ENCODE measurements at places on chromosomes 2 and 18.

GRCh38 chr2:50546790-50547189 lies 485.1 kb downstream of the NRXN1 start:
- no peak for DNase-seq

GRCh38 chr18:71352618-71353017 lies 1063.8 kb downstream of the SOCS6 start:
- DNase-seq = no peak

DNA sequence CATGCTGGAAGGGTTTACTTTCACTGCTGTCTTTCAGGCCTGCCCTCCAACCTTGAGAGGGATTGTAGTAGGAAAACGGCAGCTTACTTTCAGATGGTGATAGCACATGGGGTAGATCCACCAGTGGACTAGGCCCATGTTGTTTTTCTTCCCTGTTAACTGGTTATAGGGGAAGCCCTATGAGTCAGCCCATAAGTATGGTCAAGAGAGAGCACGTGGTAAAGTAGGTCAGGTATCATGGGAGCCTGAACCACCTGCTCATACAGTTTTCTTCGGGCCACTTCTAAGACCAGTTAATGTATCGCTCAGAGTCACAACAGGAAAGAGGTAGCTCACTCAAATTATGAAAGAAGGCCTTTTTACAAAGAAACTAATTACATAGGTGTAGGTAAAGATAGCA lies 33.0 kb downstream of the PDK1 start:
- no peak for DNase-seq

DNA sequence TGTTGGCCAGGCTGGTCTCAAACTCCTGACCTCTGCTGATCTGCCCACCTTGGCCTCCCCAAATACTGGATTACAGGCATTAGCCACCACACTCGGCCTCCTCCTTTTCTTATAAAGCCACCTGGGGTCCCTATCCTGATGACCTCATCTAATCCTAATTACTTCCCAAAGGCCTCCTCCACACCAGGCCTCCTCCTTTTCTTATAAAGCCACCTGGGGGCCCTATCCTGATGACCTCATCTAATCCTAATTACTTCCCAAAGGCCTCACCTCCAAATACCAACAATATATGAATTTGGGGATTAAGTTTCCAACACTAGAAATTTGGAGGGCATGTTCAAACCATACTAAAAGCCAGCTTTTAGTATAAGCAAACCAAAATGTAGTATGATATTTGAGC lies 9.7 kb upstream of the RMC1 start:
- DNase-seq = no peak

All from H4 (cell line).